ENCODE measurements at places on chromosomes 4 and X. TPM values are rescaled to one million over a fixed set of nuclear protein-coding genes. Genes with fewer than 3 reads are reported as not detected.

DNA sequence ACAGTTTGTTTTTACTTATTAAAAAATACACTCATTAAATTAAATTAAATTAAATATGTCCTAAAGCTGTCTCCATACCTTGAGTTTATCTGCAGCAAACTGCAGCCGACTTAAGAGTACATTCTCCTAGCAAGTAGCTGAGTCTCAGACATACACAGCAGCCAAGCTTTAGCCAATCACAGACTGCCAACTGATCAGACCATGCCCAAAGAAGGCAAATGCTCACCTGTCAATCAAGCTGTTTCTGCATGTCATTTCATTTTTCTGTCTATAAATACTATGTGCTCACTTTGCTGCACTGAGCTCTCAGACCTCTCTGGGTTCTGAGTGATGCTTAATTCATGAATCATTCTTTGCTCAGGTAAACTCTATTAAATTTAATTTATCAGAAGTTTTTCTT is 280.9 kb upstream of the EPHA5 start:
- no peak for DNase-seq

GRCh38 chr4:74932832-74933561 is at the start of gene PARM1:
TSS of gene PARM1 (plus strand) at chr4:74933116. CDS start at chr4:74933328, 212 bp downstream.
- DNase-seq = peak; percentile 10

- no peak for DNase-seq
Measured at GRCh38 chr4:182866746-182867145, 50.4 kb downstream of the DCTD start.

- DNase-seq = no peak
Measured at GRCh38 chr4:26174027-26174426, 146.8 kb upstream of the RBPJ start.

GRCh38 chr4:23130845-23131244 is 438.1 kb downstream of the GBA3 start:
- DNase-seq = no peak

- DNase-seq = no peak
Measured at GRCh38 chrX:9627922-9628321, 137.7 kb downstream of the GPR143 start.

GRCh38 chr4:105741548-105741947 is 33.0 kb downstream of the GSTCD start:
- DNase-seq = no peak

DNA sequence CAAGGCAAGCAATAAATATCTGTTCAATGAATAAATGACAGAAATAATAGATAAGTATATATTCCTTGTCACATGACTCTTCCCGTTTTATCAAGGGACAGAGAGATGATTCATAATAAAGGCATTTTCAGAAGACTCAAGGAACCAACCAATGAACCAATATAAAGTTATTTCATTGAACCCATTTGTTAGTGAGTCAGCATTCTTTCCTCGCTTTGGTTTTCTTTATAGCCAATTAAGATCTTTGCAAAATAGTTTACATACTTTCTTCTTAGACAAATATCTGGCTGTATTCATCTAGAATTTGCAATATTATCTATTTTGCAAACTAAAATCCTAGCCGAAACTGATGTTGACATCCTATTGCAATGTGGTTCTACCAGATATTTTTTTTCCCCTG is 269.4 kb downstream of the IL15 start:
- DNase-seq = peak; percentile 68

GRCh38 chrX:15356444-15356843 is 21.1 kb upstream of the PIGA start:
- DNase-seq = no peak

- no peak for DNase-seq
Measured at GRCh38 chrX:39899856-39900776, 197.6 kb downstream of the BCOR start.

GRCh38 chr4:23114538-23114937 is 421.8 kb downstream of the GBA3 start:
- DNase-seq = no peak

DNA sequence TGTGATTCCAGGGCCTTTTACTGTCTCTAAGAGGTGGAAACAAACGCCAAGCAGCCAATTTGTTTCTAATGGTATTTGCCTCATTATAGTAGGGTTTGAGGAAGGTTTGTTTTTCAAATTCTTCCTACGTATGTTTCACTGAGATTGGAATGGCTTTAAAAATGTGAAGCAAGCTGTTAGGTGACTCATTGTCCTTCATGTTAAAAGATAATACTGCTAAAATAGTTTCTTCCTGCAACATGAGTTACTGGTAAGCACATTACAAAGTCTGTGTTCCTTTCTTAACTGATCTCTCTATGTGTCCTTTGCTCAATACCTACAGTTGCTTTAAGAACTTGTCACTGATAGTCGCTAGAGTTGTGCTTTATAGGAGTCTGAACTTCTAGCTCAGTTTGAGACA is 1183.9 kb downstream of the RPA4 start:
- peak; percentile 1 for DNase-seq

- peak; percentile 80 for DNase-seq
Measured at GRCh38 chr4:138494931-138495330, 252.8 kb upstream of the SLC7A11 start.

DNA sequence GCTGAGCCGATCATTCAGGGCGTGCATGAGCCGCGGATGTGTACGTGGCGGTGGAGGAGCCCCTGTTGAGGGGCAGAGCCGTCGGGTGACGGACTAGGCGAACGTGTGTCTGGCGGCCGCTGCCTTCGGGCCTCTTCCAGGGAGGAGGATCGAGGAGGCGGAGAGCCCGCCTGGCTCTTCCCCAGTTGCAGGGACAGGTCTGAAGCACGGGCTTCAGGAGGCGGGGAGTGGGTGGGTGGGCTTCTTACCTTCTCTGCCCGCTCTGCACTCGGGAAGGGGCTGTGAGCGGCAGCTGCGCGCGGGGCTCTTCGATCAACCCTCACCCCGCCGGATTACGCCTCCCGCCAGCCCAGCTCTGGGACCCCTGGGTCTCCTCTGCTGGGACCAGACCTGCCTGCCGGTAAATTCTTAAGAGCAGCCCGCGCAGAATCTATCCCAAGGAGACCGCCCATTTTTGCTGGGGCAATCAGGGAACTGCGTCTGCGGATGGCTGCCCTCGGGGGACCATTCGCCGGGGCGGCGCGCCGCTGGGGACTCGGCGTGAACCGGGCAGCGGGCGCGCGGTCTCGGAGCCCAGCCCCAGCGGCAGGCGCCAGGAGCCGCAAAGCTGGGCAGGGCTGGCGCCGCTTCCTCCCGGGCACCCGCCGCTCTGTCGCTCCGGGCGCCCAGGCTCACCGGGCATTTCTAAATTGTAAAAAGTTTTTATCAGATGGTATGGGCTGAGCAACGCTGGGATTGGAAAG is 4.9 kb downstream of the PLAC8 start:
- DNase-seq = no peak

GRCh38 chrX:118523920-118524319 is 28.3 kb downstream of the DOCK11 start:
- DNase-seq = no peak

DNA sequence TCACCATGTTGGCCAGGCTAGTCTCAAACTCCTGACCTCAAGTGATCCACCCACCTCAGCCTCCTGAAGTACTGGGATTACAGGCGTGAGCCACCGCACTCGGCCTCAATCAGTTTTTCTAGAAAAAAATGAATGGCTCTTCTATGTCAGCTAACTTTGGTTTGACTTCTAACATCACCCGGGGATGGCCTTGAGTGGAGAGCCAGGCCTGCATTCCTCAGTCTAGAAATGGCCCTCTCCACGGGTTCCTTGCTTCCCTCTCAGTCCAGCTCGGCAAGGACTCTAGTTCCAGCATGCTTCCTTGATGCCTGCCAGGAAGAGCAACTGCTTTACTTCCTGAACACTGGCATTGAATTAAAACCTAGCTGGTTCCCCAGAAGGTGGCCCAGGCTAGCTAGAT is 39.0 kb downstream of the SLC25A5 start:
- no peak for DNase-seq

DNA sequence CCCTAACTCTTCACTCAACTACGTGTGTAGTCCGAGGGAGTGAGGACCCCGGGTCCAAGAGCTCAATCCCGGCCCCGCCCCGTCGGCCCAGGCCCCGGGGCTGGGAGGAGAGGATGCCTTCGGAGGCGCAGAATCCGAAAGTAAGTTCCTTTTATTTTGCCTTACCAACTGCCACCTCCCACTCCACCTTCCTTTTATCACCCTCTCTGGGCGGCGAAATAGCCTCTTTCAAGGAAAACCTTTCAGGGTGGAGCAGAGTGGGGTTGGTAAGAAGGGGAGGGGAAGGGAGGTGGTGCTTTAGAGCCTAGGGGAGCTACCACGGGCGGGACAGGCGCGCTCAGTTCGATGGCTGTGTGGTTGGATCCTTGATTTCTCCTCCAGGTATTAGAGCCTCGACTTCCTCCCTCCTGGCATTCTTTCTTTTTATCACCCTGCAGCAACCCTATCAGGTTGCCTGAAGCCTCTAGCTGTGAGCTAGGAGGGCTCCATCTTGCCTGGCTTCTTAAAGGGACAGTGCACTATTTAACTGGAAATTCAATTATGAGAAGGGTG is 191.2 kb downstream of the RRAGB start:
- DNase-seq = peak; percentile 7

Gene GLRA2
- not detected for total RNA-seq

Gene F8A3
- 0.06 TPM for total RNA-seq

Gene SCLT1
- 13.3 TPM for total RNA-seq

Gene APELA
- total RNA-seq = not detected

Gene PFKFB1
- not detected for total RNA-seq

Measured in HT1080 (cell line).